ENCODE measurements at places on chromosomes 3 and 15.

DNA sequence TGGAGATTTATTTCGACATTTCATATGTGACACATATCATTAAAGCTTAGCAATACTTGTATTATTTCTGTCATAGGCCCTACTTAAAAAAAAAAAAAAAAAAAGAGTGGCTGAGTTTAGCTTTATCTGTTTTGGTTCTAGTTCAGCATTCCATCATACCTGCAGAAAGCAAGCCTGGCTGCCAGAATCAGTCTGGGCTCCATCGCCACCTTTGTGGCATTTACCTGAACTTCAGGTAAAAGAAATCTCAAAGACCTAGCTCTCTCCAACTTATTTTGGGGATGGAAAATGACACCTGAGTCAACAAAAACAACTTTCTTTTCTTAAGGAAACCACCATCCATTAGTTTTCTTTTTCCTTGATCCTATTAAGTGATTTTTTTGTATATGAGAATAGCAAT is 82.1 kb downstream of the NEK10 start:
- no peak for DNase-seq

- no peak for DNase-seq
These were observed 61.8 kb upstream of the P3H2 start for GRCh38 chr3:190182418-190183043.

- DNase-seq: no peak
These were observed 2.9 kb downstream of the SUSD5 start for GRCh38 chr3:33215739-33216138.

- no peak for DNase-seq
These were observed 27.1 kb upstream of the GALNT15 start for GRCh38 chr3:16147220-16147994.

DNA sequence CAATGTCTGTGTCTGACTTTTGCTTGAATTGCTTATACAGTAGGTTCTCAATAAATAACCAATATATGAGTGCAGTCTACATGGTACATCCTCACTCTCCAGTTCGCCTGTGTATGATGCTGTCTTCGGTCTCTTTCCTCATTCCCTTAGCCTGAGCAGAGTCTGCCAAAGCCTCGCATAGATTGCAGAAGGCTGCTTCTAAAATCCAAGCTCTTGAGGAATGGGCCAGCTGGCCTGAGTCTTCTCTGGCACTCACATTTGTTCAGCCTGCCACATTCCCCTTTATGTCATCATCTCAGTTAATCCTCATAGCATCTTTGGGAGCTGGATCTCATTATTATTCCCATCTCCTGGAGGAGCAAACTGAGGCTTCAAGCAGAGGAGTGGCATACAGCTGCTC is 27.2 kb upstream of the ADAMTS7 start:
- no peak for DNase-seq

DNA sequence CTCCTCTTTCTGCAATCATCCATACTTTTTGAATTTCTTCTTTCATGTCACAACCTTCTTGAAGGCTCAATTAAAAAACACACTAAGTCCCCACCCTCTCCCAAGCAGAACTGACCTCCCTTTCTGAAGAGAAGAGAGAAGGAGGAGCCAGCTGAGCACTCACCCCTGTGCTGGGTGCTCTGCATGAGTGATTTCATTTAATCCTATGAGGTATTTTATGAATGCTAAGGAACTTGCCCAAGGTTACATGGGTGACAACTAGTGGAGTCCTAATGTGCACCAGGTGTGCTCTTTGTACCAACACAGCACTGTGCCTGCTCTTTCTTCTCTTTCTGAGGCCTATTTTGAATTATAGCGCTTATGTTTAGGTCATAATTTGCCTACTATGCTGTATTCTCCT is 135.6 kb downstream of the DUT start:
- no peak for DNase-seq

- DNase-seq: no peak
These were observed 97.2 kb downstream of the SEC22A start for GRCh38 chr3:123298903-123299302.

- no peak for DNase-seq
These were observed 787.3 kb downstream of the EDEM1 start for GRCh38 chr3:5974630-5975322.

GRCh38 chr3:28905798-28906197 is 375.1 kb upstream of the RBMS3 start:
- no peak for DNase-seq

- DNase-seq: no peak
These were observed 48.6 kb upstream of the ADAMTSL3 start for GRCh38 chr15:83605111-83605945.

- DNase-seq: no peak
These were observed 67.4 kb upstream of the TAMM41 start for GRCh38 chr3:11914041-11914440.

GRCh38 chr3:169945313-169945712 is 21.3 kb upstream of the SEC62 start:
- DNase-seq: no peak

GRCh38 chr3:186540835-186541226 is 3.3 kb downstream of the CRYGS start:
- DNase-seq: no peak

GRCh38 chr3:60399292-60399691 is 852.0 kb downstream of the FHIT start:
- DNase-seq: no peak

DNA sequence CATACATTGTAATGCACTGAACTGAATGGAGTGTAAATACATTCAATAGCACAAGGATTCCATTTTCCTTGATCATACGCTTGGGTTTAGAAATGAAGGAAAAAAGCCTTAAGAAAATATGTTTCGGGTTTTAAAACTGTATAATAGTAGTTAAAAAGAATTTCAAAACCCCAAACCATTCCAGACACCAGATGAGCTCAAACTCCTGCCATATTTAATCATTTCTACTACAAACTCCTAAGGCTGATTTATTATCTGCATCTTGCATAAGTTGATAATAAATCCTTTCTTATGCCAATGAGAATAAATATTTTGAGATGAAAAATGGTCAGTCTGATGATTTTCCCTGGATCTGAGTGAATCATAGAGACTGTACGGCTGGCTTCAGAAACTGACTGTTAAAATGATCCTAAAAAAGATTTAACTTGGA is 51.0 kb downstream of the NR1D2 start:
- DNase-seq: no peak

GRCh38 chr3:24316887-24317383 is 177.7 kb downstream of the THRB start:
- no peak for DNase-seq

DNA sequence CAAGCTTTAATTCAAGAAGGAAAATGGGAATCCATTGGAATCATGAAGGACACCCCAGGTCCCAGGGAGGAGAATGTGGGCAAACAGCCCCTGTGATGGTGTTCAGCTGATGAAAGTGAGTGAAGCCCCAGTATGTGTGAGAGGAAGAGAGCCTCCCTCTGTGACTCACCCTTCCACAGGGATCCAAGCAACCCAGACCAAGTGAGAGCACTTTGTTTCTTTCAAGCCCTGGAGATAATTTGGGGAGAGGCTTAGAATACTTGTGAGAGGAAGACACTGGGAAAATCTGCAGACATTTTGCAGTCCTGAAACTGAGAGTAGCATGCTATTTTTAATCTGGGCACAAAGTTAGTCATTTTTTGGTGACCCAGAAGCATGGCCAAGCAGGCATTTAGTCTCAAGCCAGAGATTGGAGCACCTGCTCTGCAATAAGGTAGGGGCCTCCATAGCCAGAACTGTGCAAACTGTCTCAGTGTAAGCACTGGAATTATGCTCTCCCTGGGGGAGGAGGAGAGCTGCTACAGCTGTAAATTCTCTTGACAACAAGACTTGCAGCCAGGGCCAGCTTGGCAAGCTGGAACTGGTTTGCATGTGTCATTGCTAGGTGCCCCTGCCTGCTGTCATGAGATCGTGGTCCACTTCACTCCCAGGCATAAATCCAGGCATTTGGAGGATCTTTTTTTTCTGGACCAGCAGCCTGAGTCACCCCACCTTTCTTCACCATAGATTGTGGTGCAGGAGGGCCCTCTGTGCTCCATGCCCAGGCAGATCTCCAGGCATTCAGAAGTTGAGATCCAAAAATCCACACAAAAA is 537.8 kb upstream of the DPPA4 start:
- no peak for DNase-seq

GRCh38 chr3:6220447-6220846 is 640.5 kb upstream of the GRM7 start:
- no peak for DNase-seq

GRCh38 chr3:38538773-38539353 is 42.7 kb downstream of the EXOG start:
- no peak for DNase-seq

DNA sequence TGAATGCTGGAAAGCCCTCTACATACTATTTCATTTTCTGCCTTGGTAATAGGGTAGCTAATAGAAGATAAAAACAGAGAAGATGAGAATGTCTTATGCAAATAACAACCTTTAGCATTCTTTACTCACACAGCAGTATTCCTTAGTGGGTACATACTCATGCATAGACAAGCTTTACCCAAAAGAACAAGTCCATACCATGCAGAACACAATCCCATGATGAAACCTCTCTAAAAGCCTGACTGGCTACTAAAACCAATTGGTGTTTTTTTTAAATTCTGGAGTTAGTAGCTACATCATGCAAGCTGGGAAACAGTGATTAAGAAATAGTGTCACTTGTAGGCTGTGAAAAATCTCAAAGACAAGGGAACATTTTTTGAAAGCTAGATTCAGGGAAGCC is 104.8 kb downstream of the DHX30 start:
- DNase-seq: no peak

DNA sequence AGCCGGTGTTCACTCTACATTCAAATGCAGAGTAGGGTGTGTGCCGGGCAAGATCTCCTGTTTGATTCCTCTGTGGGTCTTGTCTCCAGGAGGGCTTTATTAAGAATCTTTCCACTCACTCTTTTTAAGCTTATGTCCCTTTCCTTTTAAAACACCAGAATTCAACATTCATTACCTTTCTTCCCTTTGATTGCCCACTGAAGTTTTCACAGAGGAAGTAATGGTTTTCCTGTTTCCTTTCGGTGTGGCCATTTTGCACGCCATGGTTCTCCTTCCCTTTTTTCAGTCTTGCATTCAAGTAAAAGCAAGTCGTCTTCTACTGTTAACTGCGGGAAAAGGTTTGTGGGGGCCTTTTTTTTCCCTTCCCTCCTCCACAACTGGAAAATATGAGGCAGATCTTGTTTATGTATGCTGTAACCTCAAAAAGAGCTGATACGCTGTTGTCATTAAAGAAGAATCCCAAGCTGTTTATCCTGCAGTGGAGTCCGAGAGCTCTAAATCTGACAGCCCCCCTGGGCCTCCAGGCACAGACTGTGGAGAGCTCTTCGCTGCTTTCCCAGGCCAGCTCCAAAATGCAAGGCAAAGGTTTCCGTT is 40.5 kb downstream of the FILIP1L start:
- no peak for DNase-seq

DNA sequence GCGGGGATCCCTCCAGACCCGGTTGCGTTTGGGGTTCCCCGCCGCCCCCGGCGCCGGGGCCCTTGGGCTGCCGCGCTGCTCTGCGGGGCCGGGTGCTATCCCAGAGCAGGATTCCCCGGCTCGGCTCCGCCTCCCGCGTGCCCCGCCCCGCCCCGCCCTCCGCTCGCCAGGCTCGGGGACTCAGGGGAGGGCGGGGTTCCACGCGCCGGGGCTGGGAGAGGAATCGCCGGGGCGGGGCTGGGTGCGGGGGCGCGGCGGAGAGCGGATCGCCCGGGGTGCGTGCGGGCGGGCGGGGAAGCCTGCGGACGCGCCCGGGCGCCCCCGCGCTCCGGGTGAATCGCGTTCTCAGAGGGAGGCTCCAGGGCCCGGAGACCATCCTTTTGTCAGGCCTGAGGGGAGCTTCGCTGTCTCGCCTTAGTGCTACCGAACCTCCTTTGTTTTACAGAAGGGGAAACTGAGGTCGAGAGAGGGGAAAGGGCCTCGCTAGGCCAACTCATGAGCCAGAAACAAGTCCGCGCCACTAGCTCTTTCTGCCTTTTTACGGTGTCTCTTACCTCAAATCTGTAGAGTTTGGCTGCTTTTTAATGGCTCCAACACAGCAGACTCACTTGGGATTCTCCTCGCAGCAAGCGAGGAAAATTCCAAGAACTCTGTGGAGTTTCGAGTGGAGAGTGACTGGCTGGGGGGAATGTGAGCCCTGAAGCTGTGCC is at the start of gene TMEM158:
TSS of gene TMEM158 (minus strand) at position 82 of the 710 bp plus-strand sequence. CDS start 260 bp downstream, outside the sequence.
- DNase-seq: peak; percentile 28

DNA sequence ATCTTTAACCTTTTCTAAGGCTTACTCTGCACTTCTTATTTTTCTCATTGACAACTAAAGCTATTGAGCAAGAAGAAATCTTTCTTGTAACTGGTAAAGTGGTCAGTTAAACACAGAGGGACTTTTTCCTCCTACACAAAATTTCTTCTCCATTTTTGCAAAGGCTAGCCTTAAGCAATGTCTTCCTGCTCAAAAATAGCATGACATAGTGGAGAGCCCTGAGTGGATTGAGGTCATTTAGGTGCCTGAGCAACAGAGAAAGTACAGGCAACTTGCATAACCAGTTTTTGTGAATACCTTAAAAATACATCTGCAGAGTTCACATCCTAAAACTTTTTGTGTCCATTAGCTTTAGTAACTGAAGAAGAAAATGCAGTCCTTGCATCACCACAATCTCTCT is 144.7 kb upstream of the TTC14 start:
- DNase-seq: no peak

DNA sequence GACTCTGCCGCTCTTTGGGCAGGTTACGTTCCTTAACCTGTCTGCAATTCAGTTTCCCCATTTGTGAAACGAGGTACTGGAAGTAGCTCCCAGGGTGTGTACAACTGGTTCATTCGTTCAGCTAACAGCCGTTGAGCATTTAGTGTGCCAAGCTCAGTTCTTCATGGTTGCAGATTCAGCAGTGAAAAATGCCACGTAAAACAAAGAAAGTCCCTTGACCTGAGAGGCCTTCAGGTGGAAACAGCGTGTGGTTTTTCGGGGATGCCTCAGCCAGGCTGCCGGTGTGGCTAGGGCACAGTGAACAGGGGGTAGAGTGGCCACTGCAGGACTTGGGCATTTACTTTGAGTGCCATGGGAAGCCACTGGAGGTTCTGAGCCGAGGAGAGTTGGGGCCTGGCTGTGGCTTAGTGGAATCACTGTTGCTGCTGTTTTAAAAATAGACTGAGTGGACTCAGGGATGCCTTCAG is 4.7 kb downstream of the SYNM start:
- no peak for DNase-seq

GRCh38 chr3:43024181-43024885 is 45.2 kb downstream of the GASK1A start:
- no peak for DNase-seq

DNA sequence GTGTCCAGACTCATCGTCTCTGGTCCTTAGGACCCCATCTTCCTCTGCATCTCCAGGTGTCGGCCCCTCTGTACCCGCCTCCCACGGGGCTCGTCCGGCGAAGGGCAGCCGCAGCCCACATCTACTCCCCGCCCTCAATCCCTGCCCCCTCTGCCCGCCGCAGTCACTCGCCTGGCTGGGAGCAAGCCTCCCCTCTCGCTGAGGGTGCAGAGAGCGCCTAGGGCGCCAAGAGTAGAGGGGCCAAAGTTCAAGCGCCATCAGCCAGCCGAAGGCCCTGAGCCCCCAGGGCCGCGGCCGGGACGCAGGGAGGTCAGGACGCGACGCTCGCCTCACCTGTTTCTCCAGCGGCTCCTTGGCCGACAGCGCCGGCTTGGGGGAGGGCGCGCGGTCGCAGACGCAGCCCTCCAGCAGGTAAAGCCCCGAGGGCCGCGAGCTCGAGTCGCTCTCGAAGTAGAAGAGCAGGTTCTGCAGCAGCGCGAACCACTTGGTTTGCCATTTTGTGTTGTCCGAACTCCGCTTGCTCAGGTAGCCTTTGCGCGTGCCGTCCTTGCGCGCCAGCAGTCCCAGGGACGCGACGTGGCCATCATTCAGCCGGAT is 592 bp downstream of the RASGRF1 start:
- no peak for DNase-seq
